ENCODE measurements at places on chromosomes 16 and 17. TPM values are rescaled to one million over a fixed set of nuclear protein-coding genes. Genes with fewer than 3 reads are reported as not detected.

The TEX19 gene
- not detected for total RNA-seq

The HOXB5 gene
- total RNA-seq: 1.3 TPM

The CA4 gene
- total RNA-seq: not detected

The PTGES3L gene
- 2.9 TPM for total RNA-seq

The LPO gene
- total RNA-seq: not detected

The CCDC200 gene
- total RNA-seq: not detected

Data from mesangial cell (primary cell).